ENCODE measurements at places on chromosomes 6 and 20.

GRCh38 chr6:35694462-35694861 lies 5.7 kb upstream of the FKBP5 start:
- no peak for DNase-seq

- no peak for DNase-seq
These were observed 205.6 kb downstream of the QKI start for GRCh38 chr6:163620101-163620500.

DNA sequence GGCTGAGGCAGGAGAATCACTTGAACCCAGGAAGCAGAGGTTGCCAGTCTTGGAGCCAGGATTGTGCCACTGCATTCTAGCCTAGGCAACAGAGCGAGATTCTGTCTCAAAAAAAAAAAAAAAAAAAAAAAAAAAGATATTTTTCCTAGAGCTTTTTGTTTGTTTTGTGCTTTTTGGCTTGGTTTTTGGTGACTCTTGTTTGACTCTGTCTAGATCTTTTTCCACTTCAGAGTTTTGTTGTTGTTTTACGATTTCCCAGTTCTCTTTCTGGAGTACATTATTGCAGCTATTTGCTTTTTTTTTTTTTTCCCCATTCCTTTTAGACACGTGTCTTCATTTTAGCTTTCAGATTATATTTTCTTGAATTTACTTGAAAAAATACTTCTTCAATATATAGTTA lies 67.0 kb upstream of the AKAP12 start:
- DNase-seq = no peak

DNA sequence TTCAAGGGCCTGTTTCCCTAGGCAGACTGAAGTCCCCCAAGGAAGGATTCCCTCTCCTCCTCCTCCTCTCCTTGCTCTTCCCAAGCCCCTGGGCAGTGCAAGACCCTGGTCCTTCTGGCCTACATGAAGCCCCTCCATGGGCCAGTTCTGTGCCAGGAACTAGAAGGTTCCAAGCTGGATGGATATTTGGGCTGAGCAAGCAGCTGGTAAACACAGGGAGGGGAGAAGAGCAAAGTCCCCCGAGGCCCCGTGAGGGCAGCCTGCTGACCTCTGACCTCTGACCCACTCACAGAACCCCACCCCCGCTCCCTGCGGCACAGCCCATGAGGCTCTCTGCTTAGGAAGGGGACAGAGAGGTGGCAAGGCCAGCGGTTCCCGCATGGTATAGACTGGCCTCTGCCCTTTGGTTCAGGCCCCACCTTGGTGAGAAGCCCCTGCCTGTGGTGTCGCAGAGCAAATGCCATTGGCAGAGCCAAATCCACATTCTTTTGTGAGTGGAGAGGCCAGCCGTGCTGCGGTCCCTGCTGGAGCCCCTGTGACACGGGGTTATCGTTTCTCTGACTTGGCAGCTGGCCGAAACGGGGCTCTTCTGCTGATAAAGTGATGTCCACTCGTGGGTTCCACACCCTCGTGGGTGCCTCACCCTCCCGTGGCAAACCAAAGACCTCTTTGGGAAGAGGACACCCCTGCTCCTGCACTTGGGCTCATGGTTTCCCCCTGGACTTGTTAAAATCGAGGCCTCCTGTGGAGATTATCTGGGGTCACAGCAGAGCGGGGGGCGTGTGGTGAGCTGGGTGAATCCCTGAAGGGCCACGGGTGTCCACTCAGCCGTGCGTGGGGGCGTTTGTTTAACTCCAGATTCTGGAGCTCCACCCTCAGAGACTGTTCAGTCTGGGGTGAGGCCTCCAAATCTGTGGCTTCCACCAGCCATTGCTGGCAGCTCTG lies 2.1 kb upstream of the CHRNA4 start:
- DNase-seq = no peak

- no peak for DNase-seq
These were observed 151.1 kb upstream of the CST7 start for GRCh38 chr20:24797745-24798655.
